T47D (cell line): ENCODE measurements at places on chromosomes 5 and 9.
A peak's percentile ranks its signal among the peaks of the same experiment; 100 is the strongest.

- DNase-seq: no peak
Measured at GRCh38 chr9:122835313-122835731, 6.9 kb upstream of the PDCL start.

DNA sequence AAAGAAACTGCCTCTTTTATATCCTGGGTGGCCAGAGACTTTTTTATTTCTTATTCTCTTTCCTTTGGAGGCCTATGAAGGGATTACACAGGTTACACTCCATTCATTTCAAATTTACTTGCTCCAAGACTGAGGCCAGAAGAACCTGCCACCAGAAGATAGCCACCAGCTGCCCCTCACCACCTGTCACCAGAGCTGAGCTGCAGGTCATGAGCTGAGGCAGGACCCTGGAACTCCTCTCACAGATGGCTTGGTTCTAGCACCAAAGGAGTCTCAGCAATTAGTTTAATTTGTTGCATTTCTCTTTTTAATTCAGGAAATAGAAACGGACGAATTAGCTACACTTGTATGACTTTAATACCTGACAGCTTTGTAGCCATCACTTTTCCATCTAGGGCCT, 313.9 kb downstream of the SPOCK1 start:
- no peak for DNase-seq

DNA sequence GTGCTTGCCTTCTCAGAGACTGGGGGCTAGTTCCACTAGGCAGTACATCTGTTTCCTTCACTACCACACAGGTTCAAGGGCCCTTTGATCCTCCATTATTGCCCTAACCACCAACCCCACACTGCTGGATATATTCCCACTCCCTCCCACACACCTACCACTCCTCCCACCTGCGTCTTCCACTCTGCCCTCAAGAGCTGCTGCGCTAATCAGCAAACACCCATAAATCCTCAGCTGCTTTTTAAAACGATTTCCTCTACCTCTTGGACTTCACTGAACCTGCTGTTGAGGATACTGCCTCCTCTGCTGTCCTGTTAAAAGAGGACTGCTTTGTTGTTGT, 120.9 kb downstream of the MAPKAP1 start:
- no peak for DNase-seq

DNA sequence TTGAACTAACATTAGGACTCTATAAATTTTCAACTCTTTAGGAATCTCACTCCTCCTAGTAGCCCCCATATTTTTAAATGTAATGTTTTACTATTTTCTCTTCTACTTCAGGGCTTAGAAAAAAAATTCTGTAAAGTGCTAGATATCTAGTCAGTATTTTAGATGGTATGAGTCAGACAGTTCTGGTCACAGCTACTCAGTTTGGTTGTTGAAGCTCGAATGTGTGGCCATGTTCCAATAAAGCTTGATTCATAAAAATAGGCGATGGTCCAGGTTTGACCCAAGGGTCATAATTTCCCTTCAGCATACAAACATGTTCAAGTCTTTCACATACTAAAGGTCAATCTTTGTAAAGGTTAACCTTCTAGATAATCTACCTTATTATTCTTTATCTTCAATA, 566.0 kb upstream of the CDH18 start:
- no peak for DNase-seq

GRCh38 chr9:12272471-12273120, 420.6 kb upstream of the TYRP1 start:
- no peak for DNase-seq

DNA sequence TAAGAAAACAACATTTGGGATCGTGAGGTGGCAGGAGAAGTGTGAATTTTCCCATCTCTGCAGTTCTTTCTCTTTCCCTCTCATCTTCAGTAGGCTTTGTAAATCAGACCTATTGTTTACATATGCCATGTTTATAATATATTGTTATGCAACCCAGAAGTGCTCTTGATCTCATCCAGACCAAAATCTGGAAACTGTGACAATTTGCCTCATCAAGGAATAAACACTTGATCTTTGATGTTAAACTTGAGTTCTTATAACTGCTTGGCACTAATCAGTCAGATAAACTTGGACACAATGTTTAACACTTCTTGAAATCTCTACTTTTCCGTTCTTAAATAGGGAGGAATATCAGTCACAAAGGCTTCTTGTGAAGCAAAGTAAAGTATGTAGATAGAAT, 384.7 kb downstream of the DMRT2 start:
- no peak for DNase-seq

- DNase-seq: peak; percentile 82
Measured at GRCh38 chr9:94818178-94818541, 91.7 kb downstream of the AOPEP start.

DNA sequence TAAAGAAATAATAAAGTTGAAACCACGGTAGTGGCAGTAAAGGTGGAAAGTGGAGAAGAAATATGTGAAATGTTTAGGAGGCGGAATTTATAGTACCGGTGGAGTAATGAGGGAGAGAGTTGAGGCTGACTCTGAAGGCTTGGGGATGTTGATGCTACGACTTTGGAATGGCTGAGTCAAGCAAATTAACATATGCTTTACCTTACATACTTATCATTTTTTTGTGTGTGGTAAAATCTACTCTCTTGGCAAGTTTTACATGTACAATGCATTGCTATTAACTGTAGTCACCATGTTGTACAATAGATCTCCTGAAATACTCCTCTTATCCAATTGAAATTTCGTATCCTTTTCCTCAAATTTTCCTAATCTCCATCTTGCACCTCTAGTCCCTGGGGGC, 179.0 kb downstream of the TAF11L14 start:
- no peak for DNase-seq

DNA sequence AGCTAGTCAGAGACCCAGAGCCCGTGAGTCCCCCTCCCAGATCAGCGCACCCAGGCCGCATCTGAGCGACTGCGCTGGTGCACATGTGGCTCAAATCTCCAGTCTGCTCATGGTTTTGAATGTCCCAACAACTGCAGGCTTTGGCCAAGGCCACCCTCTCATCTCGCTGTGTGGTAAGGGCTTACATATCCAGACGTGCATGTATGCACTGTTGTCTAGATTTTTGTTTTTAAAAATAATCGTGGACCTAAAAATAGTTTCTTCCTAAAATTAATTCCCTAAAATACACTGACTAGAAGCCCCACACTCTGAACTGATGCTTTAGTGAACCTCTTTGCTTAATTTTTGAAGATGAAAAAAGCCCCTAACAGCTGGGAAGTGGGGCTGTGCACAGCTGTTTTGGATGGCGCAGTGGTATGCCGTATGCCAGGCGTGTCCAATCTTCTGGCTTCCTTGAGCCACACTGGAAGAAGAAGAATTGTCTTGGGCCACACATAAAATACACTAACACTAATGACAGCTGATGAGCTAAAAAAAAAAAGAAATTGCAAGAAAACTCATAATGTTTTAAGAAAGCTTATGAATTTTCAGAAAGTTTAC, 143.0 kb upstream of the LHFPL2 start:
- DNase-seq: no peak
